ENCODE measurements at places on chromosomes 6 and 20.

DNA sequence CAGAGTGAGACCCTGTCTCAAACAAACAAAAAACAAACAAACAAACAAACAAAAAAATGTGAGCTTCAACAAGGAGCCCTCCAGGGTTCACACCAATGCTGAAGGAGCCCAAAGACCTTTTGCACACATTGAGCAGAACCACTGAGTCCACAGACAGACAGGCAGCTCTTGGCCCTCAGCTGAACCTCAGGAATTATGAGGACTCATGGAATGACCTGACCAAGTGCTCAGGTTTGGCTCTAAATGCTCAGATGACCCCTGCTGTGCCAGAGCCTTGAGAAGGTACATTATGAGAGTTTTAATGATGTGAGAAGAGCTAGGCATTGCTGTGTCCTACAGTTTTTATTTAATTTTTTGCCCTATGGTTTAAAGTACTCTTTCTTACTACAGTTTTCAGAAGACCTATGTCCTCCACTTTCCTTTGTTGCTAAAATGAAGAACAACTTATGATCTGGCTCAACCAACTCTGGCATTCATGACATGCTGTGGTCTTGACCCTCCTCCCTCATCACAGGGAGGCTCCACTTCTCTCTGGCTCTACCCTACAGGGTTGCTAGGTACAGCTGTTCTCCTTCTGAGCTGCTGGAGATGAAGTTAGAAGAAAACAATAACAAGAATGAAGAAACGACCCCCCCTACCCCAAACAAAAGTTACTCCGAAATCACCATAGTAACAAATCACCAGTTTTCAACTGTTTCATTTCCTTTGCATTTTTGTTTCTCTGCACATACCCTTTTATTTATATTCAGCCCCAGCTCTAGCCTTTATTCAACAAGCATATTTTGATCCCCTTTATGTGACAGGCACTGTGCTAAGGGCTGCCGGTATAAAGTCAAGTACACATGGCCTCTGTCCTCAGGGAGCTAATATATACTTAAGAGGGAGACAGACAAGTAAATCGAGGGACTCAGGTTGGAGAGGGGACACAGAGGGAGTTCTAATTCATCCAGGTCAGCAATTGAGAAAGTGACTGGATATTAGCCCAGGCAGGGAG, 128.7 kb upstream of the TRAF3IP2 start:
- H3K27ac ChIP-seq: peak overlapping the region; percentile 13
- H3K27me3 ChIP-seq: no peaks in the 10 kb centered on the region
- peaks cover 77% of the 10 kb centered on the region for H3K36me3 ChIP-seq
- no peak for DNase-seq
- H3K4me3 ChIP-seq: no peak overlapping the region
- H3K4me1 ChIP-seq: peaks cover 76% of the 10 kb centered on the region

DNA sequence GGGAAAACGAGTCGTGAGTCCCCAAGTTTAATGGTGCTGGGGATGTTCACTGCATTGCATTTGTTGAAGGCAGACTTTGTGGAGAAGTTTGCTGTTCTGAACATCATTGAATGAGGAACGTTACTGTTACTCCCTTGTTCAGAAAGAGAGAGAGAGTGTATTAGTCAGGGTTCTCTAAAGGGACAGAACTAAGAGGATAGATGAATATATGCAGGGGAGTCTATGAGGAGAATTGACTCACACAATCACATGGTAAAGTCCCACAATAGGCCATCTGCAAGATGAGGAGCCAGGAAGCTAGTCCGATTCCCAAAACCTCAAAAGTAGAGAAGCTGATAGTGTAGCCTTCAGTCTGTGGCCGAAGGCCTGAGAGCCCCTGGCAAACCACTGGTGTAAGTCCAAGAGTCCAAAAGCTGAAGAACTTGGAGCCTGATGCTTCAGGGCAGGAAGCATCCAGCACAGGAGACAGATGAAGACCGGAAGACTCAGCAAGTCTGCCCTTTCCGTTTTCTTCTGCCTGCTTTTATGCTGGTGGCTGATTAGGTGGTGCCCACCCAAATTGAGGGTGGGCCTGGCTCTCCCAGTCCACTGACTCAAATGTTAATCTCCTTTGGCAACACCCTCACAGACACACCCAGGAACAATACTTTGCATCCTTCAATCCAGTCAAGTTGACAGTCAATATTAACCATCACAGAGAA, 223.5 kb upstream of the PCSK2 start:
- H3K4me1 ChIP-seq: no peaks in the 10 kb centered on the region
- H3K36me3 ChIP-seq: no peaks in the 10 kb centered on the region
- no peaks in the 10 kb centered on the region for H3K27me3 ChIP-seq
- no peak overlapping the region for H3K4me3 ChIP-seq
- DNase-seq: no peak

DNA sequence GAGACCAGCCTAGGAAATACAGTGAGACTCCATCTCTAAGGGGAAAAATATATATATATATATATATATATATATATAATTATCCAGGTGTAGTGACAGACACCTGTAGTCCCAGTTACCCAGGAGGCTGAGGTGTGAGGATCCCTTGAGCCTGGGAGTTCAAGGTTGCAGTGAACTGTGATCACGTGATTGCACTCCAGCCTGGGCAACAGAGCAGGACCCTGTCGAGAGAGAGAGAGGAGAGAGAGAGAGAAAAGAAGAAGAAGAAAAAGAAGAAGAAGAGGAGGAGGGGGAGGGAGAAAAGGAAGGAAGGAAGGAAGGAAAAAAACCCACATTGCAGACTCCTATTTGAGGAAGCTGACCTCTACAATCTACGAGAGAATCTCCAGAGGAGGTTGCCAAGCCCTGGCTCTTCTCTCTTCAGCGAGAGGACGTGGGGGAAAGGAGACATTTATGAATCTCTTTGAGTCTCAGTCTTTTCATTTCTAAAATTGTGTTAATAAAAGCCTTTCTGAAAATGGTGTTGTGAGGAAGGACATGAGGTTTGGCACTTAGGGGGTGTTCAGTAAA, 49.7 kb downstream of the COL11A2 start:
- peaks cover 10% of the 10 kb centered on the region for H3K4me1 ChIP-seq
- H3K4me3 ChIP-seq: no peak overlapping the region
- peaks cover 25% of the 10 kb centered on the region for H3K27me3 ChIP-seq
- no peak for DNase-seq

- no peak overlapping the region for H3K27ac ChIP-seq
- no peak for DNase-seq
- no peak overlapping the region for H3K4me3 ChIP-seq
- peaks cover 2% of the 10 kb centered on the region for H3K27me3 ChIP-seq
- H3K4me1 ChIP-seq: peaks cover 7% of the 10 kb centered on the region
These were observed 170.4 kb downstream of the PHF3 start for GRCh38 chr6:63805808-63806572.

All from activated CD8-positive, alpha-beta T cell treated with anti-CD3 and anti-CD28 coated beads, Interleukin-2, amount 10 ng/mL, durations not matched to agents 7 days and 5 days (primary cell).